Dermis microvascular lymphatic vessel endothelial cell (primary cell): ENCODE measurements at places on chromosomes 1 and 21. TPM values are rescaled to one million over a fixed set of nuclear protein-coding genes. Genes with fewer than 3 reads are reported as not detected.

The PLEKHN1 gene
- total RNA-seq: 0.38 and 0.51 TPM in 2 replicates

The MARK1 gene
- 1.4 and 2.4 TPM in 2 replicates for total RNA-seq

The AMIGO1 gene
- total RNA-seq: 0.64 and 1.0 TPM in 2 replicates

DNA sequence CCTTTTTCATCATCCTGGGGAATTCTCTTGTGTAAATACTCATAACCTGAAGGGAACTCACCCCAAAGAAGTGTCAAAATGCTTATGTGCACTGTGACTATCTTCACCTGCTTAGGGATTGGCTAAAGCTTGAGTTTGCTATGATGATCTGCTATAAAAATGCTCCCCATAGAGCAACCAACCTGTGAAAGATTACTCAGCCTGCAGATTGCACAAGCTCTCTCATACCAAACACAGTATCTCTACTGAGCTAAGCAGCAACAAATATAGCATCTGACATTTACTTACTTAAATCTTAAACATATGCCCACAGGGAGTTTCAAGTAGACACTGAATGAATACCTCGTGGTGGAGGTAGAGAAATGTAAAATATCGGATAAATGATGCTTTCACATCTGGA, 725.8 kb downstream of the MRPL39 start:
- no peak for DNase-seq

DNA sequence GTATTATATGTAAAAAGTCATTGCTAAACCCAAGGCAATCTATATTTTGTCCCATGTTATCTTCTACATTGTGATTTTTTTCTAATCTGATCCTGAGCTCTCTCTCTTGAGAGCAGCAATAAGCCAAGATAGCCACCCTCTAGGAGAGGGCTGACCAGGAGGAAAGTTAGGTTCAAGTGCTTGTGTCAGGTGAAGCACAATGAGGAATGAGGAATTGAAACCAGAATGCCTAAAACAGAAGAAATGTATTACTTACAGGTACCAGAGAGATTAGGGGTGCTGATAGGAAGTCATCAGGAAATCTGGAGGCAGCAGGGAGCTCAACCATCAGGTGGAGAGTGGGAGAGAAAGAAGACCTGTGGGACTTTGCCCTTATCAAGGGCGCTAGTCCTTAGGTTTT, 85.5 kb upstream of the BARHL2 start:
- no peak for DNase-seq

- DNase-seq: peak; percentile 44
Measured at GRCh38 chr21:43597052-43597451, 62.2 kb downstream of the HSF2BP start.

GRCh38 chr1:159884296-159884695, 15.7 kb downstream of the CFAP45 start:
- no peak for DNase-seq

- no peak for DNase-seq
Measured at GRCh38 chr1:78682496-78682895, 32.9 kb downstream of the IFI44 start.

DNA sequence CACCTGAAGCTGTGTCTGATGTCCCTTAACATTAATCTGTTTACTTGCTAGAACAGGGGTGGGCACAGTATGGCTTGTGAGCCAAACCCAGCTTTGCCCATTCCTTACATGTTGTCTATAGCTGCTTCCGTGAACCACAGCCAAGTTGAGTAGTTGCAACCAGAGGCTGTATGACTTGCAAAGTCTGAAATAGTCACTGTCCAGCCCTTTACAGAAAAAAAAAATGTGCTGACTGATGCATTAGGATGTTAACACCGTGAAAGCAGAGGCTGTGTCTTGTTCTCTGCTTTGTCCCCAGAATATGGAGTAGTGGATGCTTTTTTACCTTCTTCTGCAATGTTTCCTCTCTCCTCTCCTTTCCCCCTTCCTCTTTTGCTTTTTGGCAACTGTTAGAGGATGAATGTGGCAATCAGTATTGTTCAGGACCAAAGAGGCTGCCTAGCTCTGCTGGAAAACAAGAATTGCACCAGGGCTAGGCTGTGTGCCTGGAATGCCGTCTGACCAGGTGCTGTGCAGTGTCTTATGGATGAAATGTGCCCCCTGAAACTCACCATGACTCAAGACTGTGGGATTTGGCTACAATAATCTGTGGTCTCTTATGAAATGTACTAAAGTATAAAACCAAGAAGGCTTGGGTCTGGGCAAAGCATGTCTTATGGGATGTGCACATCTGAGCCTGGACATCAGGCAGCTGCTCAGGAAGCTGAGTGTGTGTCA, 79.6 kb upstream of the GCLM start:
- no peak for DNase-seq
